ENCODE measurements at places on chromosomes 7 and 10.

- no peak for DNase-seq
These were observed 190.1 kb downstream of the PLXDC2 start for GRCh38 chr10:20006169-20006870.

DNA sequence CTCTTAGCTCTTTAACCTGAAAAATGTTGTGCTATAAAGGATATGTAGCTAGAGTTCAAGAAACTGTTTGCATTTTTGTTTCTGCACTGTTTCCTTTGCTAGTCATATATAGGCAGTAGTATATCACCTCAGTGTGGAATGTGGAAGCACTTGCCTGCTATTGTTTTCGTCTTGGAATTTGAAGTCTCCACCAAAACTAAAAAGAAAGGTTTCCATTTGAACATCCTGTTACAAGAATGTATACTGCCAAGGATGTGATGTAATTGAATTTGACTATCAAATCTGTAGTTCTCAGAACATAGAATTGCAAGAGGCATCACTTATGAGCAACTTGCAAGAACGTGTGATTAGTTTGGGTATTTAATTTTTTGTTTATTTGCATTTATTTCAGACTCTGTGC is 51.1 kb upstream of the MEOX2 start:
- no peak for DNase-seq

GRCh38 chr7:7164591-7164990 is 17.8 kb upstream of the C1GALT1 start:
- DNase-seq = no peak

- DNase-seq = no peak
These were observed 183.2 kb downstream of the SEM1 start for GRCh38 chr7:96526496-96526895.

DNA sequence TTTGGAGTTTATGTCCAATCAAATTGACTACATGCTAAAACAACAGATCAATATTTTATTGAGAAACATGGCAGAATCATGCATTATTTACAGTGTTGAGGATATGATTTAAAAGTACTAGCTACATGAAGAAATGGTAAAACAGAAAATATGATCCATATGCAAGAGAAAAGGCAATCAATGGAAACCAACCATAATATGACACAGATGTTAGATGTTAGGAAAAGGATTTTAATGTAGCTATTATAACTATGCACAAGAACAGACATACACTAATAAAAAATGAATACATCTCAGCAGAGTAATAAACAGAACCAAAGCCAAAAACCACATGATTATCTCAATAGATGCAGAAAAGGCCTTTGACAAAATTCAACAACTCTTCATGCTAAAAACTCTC is 166.2 kb upstream of the CACNA2D1 start:
- DNase-seq = no peak

- DNase-seq = no peak
These were observed 24.2 kb downstream of the TSPAN15 start for GRCh38 chr10:69475433-69475830.

DNA sequence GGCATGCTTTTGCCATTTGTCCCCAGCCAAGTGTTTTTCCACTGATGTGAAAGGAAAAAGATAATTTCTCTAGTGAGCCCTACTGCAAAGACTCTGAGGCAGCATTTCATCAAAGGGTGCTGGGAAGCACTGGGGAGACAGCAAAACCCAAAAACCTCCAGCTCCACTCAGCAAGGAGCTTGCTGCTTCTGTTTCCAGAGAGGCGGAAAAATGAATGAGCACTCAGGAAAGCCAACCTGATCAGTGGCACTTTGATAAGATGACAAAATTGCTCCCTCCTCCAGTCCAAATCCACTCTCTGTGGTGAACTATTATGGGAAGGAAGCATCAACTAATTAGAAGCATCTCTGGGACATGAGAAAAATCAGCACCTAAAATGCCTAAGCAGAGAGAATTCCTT is 68.2 kb downstream of the ATXN7L1 start:
- DNase-seq = no peak

- DNase-seq = no peak
These were observed 366.4 kb upstream of the PLXDC2 start for GRCh38 chr10:19449860-19450259.

DNA sequence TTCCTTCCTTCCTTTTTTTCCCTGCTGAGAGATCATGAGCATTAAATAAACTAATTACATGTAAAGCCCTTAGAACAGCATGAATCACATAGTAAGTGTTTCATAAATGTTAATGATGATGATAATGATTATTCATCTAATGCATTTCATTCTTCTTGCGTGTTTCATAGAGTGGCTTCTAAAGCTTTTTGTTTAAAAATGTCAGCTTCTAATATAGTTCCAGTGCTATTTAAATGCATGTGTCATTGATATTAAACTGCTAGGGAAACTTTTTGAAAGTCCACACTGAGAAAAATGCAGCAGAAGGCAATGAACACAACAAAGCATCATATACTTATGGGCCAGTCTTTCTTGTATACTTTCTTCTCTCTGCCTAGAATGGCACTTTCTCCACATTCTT is 894.8 kb downstream of the REEP3 start:
- DNase-seq = no peak

GRCh38 chr7:134051020-134051419 is 76.1 kb upstream of the LRGUK start:
- DNase-seq = no peak

- no peak for DNase-seq
These were observed 258.8 kb downstream of the PHF14 start for GRCh38 chr7:11232462-11232861.

DNA sequence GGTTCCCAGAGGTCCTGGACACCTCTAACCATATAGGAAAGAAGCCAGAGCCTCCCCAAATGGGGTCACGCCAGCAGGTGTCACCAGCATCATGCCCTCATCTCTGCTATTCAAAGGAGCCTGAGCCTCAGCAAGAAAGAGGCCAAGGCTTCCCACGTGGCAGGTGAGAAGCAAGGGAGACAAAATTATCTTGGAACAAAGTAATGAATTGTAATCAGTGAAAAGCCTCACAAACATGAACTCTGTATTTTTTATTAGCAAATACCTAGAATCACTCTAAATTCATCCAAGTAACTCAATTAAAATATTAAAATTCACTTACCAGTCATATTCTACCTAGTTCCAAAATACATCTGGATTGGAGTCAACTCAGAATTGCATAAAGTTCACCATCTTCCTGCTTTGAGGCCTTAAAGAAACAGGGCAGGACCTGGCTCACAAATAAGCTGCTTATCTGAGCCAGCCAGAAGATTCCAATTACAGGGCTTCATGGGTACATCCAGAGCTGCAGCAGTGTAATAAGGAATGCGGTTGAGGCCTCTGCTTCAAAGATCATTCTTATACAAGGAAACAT is 68.7 kb downstream of the SGMS1 start:
- no peak for DNase-seq

DNA sequence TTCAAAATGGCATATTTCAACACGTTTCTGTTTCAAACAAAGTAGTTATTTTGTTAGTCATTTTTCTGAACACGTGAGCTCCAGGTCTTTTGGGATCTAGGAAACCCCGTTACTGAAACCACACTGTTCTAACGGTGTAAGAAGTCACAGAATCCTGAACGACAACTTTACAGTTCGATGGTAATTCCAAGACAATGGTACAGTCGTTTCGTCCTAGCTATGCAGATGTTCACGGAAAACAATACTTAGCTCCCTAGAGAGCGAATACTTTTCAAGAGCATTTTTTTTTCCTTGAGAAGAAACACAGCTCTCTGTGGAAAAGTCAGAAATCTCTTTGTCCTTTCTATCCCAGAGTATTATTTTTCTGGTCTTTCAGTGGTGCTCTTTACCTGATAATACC is 254.1 kb downstream of the ADARB2 start:
- DNase-seq = no peak

DNA sequence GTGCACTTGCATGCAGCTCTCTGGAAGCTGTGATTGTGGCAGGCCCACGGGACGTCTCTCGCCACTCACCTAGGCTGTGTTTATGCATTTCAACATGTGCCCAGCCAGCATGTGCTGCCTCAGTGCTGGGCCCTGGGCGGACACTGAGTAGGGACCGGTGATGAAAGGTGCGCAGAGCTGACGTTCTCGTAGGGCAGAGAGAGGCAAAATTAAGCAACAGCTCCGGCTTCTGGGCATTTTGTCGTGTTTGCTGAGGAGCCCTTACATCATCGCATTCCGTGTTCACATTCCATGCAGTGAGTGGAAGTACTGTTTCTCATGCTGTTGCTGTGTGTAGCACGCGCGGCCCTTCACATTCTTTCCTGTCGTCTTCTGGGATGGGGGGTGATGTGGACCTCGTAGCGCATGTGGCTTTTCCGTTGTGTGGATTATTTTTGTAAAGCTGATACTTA is 50.5 kb downstream of the PRF1 start:
- DNase-seq = no peak

DNA sequence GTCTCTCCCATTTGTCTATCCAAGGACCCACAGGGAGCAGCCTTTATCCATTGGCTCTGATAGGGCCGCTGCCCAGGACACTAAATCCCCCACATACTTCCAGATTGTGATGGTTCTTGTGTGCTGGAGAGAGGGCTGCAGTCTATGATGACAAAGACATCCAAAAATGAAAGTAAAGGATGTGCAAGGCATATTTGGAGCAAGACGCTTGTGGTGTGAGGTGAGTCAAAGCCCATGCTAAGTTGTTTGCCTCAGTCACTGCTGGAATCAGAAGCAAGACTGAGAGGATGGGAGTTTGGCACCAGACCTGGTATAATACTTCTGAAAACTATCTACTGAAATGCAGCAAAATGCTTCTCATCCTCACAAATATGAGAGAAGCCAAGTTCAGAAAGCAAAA is 22.7 kb downstream of the ZNF22 start:
- no peak for DNase-seq

GRCh38 chr7:46682836-46683624 is 762.0 kb upstream of the IGFBP3 start:
- DNase-seq = no peak

GRCh38 chr7:13910805-13911551 is 78.5 kb downstream of the ETV1 start:
- no peak for DNase-seq

- DNase-seq = no peak
These were observed 3.9 kb upstream of the TMEM184A start for GRCh38 chr7:1559626-1560590.

- no peak for DNase-seq
These were observed 39.0 kb downstream of the TMEM120A start for GRCh38 chr7:75955331-75955955.

- no peak for DNase-seq
These were observed 74.7 kb upstream of the CAMK2B start for GRCh38 chr7:44400033-44400511.

DNA sequence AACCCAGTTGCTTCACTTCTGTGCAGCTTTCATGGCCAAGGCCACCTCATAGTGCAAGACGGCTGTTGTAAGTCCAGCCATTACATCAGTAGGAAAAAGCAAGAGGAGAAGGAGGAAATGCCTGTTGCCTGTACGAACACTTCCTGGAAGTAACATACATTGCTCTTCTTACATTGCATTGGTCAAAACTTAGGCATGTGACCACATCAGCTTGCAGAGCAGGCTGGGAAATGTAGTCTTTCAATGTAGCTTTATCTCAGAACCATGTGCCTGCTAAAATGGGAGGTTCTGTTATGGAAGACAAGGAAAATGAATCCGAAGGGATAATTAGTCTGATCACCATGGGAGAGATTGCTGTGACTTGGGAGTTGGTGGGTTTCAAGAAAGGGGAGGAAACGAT is 4.3 kb downstream of the SLC29A3 start:
- no peak for DNase-seq

DNA sequence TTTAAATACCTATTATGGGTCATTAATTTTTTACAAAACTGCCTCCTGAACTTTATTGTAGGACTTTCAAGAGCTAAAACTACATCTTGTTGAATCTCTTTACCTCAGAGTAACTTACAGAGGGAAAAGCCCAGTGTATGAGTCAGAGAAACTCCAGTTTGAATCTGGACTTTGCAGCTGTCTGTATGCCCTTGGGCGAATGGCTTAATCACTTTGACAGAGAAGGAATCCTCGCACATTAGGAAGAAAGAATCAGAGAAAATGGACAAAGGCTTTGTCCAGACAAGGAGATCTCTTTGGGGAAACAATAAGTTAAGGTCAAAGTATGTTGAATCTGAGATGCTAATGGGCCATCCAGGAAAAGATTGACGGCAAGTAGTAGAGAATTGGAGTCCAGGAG is 484.2 kb upstream of the CELF2 start:
- DNase-seq = no peak

DNA sequence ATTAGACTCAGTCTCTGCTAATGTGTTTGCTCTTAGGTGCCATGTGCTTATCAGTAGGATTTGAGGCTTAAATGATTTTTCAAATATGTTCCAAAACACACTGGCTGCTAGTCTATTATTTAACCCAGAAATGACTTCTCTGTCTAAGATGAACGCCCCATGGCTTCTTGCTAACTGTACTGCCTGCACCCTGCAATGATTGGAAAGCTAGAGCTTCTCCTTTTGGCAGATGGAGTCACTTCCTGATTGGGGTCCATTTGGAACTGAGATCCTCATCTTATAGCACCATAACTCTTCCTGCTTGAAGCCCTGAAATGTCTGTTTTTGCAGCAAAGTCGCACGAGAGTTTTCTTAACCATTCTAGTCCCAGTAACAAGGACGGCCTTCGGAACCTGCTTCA is 186.5 kb upstream of the ADO start:
- no peak for DNase-seq

DNA sequence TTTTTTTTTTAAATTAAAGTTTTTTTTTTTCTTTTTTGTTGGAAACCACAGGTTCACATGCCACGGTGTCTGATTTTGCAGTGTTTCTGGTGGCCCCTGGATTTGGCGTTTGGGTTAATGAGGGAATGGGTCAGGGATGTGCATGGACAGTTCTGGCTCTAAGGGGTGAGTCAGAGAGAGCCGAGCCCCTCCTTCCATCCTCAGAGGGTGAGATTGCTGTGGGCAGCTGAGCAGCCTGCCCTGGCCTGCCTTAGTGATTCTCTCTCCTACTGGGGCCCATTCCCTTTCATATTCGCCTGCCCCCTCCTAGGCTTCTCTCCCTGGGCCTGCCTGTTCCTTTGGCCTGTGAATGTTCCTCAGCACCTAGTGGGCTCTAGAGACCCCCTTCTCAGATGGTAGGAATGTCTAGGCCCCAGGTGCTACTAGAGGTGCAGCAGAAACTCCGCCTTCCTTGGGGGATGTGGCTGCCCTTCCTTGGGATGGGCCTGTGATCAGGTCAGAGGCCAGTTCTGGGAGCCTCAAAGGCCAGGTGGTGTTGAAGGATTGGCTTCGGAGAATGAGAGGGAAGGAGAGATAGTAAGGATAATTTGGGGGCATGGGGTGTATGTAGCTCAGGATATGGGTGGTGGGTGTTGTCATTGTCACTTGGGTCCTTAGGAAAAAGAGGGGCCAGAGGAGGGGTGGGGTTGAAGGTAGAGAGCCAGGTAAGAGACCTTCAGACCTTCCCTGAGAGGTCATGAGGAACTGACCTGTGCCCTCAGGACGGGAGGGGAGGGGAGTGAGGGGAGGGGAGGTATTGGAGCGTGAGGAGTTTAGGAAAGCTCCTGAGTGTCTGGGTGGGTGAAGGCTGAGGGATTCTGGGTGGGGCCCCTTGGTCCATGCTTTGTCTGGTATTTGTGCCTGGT is 19.8 kb downstream of the TSPAN14 start:
- no peak for DNase-seq

- DNase-seq = no peak
These were observed 31.9 kb downstream of the WASL start for GRCh38 chr7:123716877-123717276.

- no peak for DNase-seq
These were observed 74.3 kb upstream of the TOMM7 start for GRCh38 chr7:22896917-22897316.

Measured in stimulated activated CD4-positive, alpha-beta T cell treated with anti-CD3 and anti-CD28 coated beads, Interleukin-4, amount 100 ng/mL, for 48 hours (primary cell).